ENCODE measurements at places on chromosomes 1 and 21.

DNA sequence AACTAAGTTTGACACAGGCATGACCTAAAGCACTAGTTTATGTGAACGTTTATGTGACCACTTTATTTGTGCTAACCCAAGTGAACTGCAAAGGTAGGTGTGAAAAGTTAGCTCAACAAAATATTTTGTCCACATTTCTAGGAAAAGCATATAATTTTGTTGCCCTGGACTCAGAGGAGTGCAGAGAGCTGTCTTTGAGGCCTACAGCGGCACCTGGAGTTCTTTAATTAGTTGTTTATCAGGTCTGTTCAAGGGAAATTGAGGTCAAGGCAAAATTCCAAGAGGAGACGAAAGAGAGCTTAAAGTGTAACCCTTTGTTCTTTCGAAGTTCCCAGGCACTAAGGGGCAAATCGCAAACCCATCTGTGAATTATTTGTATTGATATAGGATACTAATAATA, 1.3 kb downstream of the GIPC2 start:
- DNase-seq, result no peak
- H3K27me3 ChIP-seq, result peaks cover 49% of the 10 kb centered on the region
- no peak overlapping the region for H3K27ac ChIP-seq
- peaks cover 20% of the 10 kb centered on the region for H3K4me1 ChIP-seq
- H3K36me3 ChIP-seq, result no peaks in the 10 kb centered on the region

DNA sequence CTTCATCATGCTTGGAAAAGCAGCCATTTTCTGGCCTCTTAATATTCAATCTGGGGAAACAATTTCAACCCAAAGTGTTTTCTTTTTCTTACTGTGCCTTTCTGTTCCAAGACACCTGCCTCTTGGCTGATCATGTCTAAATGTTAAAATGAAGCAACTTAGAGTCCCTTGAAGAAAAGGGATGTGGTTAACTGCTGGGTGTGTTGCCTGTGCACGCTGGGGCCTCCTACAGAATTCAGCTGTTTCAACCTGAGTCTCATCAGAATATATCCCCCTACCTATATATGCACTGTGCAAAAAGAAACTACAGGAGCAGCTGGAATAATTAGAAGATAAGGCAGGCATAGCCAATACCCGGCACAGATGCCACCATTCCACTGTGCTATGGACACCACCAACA, 222.0 kb downstream of the OMA1 start:
- H3K27ac ChIP-seq, result no peak overlapping the region
- H3K4me3 ChIP-seq, result no peak overlapping the region
- H3K4me1 ChIP-seq, result peaks cover 7% of the 10 kb centered on the region
- no peaks in the 10 kb centered on the region for H3K27me3 ChIP-seq

DNA sequence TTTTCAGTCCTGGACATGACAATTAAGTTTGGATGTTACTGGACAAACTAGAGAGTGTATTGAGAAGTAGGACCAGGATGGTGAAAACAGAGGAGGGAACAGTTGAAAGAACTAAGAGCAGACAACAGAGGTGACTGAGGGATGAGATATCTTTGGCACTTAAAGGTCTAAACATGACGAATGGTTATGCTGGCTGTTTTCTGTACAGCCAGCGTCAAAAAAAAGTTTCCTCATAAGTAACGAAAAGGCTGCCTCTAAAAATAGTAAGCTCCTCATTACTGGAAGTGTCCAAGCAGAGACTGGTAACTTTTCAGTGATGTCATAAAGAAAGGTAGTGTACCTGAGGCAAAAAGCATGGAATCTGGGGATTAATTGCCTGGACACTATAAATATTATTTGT, 35.2 kb upstream of the AK4 start:
- DNase-seq, result no peak
- H3K36me3 ChIP-seq, result no peaks in the 10 kb centered on the region
- no peak overlapping the region for H3K4me3 ChIP-seq
- H3K27ac ChIP-seq, result no peak overlapping the region
- H3K27me3 ChIP-seq, result peaks cover 4% of the 10 kb centered on the region

DNA sequence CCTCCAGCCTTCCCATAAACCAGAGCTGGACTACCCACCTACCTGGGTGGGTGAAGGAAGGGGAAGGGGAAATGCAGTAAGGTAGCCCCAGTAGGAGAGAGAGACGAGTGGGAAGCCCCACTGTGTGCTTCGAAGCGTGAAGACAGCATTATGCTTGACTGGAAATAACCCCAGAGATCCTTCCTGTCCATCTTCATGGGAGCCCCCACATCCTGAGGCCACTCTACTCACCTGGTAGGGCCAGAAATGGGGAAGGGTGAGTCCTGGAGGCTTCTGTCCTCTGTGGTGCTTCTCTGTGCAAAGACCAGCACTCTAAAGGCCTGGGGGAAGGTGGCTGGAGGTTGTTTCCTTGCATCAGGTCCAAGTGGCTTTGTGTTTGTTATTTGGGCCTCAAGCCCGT, 10.0 kb upstream of the RASSF5 start:
- H3K27ac ChIP-seq, result no peak overlapping the region
- H3K4me3 ChIP-seq, result no peak overlapping the region
- peaks cover 6% of the 10 kb centered on the region for H3K4me1 ChIP-seq
- no peaks in the 10 kb centered on the region for H3K27me3 ChIP-seq
- no peak for DNase-seq
- peaks cover 40% of the 10 kb centered on the region for H3K36me3 ChIP-seq

GRCh38 chr1:247496581-247497285, 38.8 kb upstream of the OR2B11 start:
- DNase-seq, result no peak
- no peaks in the 10 kb centered on the region for H3K4me1 ChIP-seq
- no peaks in the 10 kb centered on the region for H3K36me3 ChIP-seq
- H3K4me3 ChIP-seq, result no peak overlapping the region

DNA sequence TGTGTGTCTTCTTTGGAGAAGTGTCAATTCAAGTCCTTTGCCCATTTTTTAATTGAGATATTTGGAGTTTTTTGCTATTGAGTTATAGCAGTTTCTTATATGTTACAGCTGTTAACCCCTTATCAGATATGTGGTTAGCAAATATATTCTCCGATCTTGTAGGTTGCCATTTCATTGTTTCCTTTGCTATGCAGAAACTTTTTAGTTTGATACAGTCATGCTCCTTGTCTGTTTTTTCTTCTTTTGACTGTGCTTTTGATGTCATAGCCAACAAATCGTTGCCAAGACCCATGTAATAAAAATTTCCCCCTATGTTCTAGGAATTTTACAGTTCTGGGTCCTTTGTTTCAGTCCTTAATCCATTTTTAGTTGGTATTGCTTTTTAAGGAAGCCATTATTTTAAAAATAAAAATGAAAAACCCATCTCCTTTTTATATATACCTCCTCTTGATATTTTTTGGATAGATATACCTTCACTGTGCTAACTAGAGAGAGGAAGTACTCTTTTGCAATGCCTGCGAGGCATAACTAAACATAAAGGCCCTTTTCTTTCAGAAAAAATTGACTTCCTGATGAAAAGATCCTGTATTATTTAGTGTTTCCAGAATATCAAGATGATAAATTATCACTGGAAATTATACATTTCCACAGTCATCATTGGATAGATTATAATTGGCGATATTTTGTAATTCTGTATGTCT, 127.8 kb downstream of the HS2ST1 start:
- no peak for DNase-seq
- no peaks in the 10 kb centered on the region for H3K27me3 ChIP-seq
- H3K4me3 ChIP-seq, result peak overlapping the region; percentile 14
- peak overlapping the region; percentile 68 for H3K27ac ChIP-seq
- peaks cover 8% of the 10 kb centered on the region for H3K36me3 ChIP-seq

- no peak overlapping the region for H3K4me3 ChIP-seq
- H3K27me3 ChIP-seq, result no peaks in the 10 kb centered on the region
- no peak for DNase-seq
- H3K36me3 ChIP-seq, result no peaks in the 10 kb centered on the region
- no peak overlapping the region for H3K27ac ChIP-seq
- no peaks in the 10 kb centered on the region for H3K4me1 ChIP-seq
Measured at GRCh38 chr21:46118316-46119143, 20.6 kb downstream of the COL6A2 start.

DNA sequence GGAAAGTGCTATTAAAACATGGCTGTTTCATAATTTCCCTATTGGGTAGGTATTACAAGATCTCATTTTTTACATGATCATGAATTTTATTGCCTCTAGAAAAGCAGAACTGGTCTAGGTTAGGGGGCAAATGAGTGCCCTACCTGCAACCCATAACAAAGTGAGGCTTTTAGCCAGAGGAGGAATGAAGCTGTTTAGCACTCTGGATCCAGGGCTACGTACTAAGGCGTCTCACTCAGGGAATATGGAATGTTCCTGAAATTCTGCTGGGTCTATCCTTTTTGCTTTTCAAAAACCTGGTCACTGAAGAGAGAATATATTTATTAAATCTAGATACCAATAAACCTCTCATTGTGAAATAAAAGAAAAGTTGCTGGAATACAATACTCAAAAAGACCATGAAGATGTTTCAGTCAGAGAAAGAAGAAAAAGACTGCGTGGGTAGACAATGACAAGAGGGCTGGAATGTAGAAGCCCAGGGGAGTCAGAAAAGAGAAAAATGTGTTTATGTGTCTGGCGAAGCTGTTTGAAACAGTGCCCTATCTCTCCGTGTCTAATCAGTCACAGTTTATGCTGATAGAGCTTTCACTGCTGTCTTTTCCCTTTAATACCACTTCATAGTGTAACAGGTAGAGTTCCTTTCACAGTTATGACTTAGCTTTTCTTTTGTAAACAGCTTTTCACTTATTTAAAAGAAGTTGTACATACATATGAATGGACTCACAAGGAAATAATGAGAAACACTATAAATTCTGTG, 25.0 kb upstream of the SYDE2 start:
- no peak overlapping the region for H3K4me3 ChIP-seq
- peaks cover 24% of the 10 kb centered on the region for H3K27me3 ChIP-seq
- no peaks in the 10 kb centered on the region for H3K36me3 ChIP-seq
- no peak for DNase-seq
- H3K4me1 ChIP-seq, result peaks cover 3% of the 10 kb centered on the region
- H3K27ac ChIP-seq, result no peak overlapping the region

DNA sequence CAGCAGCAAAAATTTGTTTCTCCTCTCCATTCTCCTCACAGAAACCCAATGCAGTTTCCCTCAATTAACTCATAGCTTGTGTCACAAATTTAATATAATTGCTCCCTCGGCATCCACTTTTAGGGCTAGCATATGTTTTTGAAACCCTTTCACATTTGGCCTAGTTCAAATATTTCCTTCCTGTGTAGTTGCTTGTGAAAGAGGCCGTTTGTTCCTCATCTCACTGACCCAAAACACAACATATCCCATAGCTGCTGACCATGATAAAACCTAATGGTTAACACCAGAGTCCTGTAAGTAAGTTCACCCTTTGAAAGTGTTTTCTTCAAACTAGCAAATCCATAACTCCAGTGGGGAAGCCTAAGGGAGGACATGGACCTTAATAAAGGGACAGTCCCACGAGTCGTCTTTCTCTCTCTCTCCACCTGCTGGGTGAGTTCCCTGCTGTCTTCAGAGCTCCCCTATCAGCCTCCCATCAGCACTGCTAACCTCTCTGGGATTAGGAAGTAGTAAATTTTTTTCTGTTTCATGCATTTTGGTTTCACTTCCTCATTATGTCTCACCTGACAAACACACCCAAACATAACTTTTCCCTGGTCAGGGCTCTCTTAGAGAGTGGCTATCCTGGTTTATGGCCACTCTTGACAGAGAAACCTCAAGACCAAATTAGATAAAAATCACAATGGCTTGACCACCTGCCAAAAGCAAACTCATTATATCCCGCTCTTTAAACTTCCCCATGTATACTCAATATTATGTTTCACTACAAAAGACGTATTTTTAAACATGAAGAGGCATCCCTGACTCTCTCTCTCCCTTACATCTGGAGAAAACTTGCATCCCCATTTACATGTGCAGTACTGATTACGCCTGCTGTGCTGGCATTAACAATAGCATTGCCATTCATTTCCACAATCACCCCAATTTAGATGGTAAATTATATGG, 177.7 kb upstream of the HP1BP3 start:
- H3K36me3 ChIP-seq, result peaks cover 8% of the 10 kb centered on the region
- no peaks in the 10 kb centered on the region for H3K27me3 ChIP-seq
- DNase-seq, result no peak
- H3K4me1 ChIP-seq, result peaks cover 19% of the 10 kb centered on the region

GRCh38 chr1:55536545-55536865, 321.3 kb upstream of the USP24 start:
- no peaks in the 10 kb centered on the region for H3K27me3 ChIP-seq
- no peak overlapping the region for H3K4me3 ChIP-seq
- no peaks in the 10 kb centered on the region for H3K4me1 ChIP-seq
- DNase-seq, result no peak
- H3K27ac ChIP-seq, result no peak overlapping the region

- no peaks in the 10 kb centered on the region for H3K4me1 ChIP-seq
- no peak for DNase-seq
- no peaks in the 10 kb centered on the region for H3K27me3 ChIP-seq
- no peaks in the 10 kb centered on the region for H3K36me3 ChIP-seq
Measured at GRCh38 chr21:27306791-27307775, 340.2 kb upstream of the ADAMTS5 start.

- no peak overlapping the region for H3K27ac ChIP-seq
- H3K4me1 ChIP-seq, result no peaks in the 10 kb centered on the region
- no peaks in the 10 kb centered on the region for H3K27me3 ChIP-seq
- no peak for DNase-seq
- no peak overlapping the region for H3K4me3 ChIP-seq
Measured at GRCh38 chr1:170730438-170730837, 66.5 kb downstream of the PRRX1 start.

DNA sequence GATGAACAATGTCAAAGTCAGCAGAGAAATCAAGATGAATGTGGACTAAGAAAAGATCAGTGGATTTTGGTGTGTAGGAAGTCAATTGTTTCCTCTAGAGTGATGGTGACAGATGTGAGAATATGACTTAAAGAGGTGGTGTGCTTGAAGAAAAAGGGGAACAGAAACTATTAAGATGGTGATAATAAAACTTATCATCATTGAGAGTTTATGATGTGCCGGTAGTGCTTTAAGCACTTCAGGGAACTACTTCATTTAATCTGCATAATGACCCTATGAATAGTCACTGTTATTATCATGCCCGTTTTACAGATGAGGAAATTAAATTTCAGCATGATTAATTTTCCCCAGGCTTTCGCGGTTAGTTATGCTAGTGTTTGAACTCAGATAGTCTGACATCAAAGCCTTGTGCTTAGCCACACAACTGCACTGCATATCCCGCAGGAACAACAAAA, 246.9 kb upstream of the LRRC7 start:
- H3K4me3 ChIP-seq, result no peak overlapping the region
- no peak overlapping the region for H3K27ac ChIP-seq
- H3K27me3 ChIP-seq, result no peaks in the 10 kb centered on the region
- H3K4me1 ChIP-seq, result no peaks in the 10 kb centered on the region
- DNase-seq, result no peak
